NCI-H1105 (cell line): ENCODE measurements at places on chromosomes 7 and 10.

GRCh38 chr10:14603534-14604102 is 171.1 kb downstream of the FAM107B start:
- no peak for DNase-seq

DNA sequence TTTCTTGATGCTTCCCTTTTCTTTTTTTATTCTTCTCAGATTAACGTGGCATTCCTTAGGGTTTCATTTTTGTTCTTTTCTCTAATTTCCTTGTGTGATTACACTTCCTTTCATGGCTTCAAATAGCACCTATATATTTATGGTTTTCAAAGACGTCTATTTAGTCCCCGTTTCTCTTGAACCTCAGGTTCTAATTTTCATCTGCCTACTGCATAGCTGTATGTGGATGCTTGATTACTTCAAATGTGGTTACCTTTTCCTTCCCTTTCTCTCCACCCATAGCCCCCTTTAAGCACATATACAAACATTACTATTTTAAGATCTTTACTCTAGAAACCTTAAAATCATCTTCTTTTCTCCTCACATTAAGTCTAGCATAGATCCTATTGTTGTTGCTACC is 2.4 kb downstream of the TPST1 start:
- no peak for DNase-seq

GRCh38 chr10:21972584-21972983 is 30.9 kb downstream of the DNAJC1 start:
- DNase-seq: no peak

DNA sequence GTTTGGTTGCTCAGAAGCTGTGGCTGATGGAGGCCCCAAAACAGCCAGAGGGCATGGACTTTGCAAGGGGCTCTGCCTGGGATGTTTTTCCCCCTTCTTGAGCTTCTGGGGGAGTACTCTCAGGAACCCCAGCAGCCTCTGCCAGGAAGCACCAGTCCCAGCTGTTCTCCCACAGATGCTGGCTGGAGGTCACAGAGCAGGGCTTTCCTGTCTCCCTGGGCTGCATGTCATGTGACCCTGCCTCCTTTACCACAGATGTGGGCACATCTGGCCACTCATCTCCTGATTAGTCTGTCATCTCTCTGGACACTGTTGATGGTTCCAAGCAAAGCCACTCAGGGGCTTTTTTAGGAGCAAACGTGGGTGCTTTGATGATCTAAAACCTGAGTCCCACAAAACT is 136.7 kb downstream of the NEURL1 start:
- no peak for DNase-seq

- no peak for DNase-seq
These were observed 38.2 kb upstream of the PFKFB3 start for GRCh38 chr10:6164271-6165095.

GRCh38 chr7:105875505-105875904 is 894 bp downstream of the ATXN7L1 start:
- no peak for DNase-seq

GRCh38 chr7:137934941-137935883 is 66.7 kb downstream of the CREB3L2 start:
- no peak for DNase-seq

- DNase-seq: peak; percentile 19
These were observed 81.4 kb upstream of the LAMB4 start for GRCh38 chr7:108211382-108212201.
